Liver (tissue), 10 donors: ENCODE measurements at places on chromosomes 12 and 14. TPM values are rescaled to one million over a fixed set of nuclear protein-coding genes. Genes with fewer than 3 reads are reported as not detected.

DNA sequence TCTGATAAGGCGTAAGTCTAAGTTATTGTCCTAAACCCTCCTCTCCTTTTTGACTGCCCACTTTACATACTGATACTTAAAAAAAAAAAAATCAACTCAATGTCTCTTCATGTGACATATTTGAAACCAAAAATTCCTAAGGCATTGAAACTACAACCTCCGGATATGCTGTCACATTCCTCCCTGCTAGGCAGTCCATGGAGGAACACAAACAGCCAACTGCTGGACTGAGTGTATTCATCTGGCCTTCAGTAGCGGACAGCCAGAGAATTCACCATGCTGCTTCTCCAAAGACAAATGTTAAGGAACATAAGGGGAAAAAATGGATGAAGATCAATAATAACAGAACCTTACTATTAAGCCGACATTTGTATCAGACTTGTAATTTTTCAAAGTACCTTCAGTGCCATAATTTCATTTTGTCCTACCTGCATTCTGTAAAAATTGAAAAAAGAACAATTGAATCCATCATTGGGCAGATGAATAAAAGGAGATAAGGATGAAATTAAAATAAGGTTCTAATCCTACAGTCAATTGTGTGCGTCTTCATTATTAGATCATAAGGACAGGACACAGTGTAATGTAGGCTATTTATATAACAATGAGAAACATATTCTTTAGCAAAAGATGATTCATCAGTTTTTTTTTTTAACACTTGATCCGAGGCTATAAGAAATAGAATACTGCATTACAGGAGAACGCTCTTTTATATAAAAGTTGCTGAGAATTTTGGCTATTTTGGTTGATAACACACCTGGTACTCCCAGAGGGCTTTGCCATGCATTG, 12.2 kb downstream of the RERG start:
- H3K36me3 ChIP-seq: no peaks in the 10 kb centered on the region
- H3K27me3 ChIP-seq: peaks cover 10% of the 10 kb centered on the region
- H3K4me1 ChIP-seq: no peaks in the 10 kb centered on the region

DNA sequence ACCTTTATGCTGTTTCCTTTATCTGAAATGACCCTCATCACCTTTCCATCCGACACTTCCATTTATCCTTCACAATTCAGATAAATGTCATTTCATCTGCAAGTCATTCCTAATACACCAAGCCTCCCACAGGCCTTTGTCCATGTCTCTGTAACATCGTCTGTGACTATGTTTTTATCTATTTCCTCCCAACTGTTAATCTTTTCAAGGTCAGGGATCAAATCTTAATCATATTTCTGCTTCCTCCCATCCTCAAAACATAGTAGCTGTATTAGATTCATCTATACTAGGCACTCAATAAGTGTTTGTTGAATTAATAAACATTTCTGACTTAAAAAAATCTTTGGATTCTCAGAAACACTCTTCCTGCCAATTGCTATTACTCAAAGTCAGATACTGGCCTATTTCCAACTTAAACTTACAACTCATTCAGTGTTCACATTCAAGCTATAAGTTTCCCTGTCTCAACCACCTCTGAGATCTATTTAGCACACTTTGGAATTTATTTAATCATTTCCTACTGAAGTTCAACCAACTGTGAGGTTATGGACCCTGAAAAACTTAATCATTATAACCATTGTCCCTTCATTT, 100.2 kb upstream of the ALX1 start:
- H3K4me3 ChIP-seq: no peak overlapping the region
- DNase-seq: no peak
- no peaks in the 10 kb centered on the region for H3K36me3 ChIP-seq
- no peaks in the 10 kb centered on the region for H3K27me3 ChIP-seq
- H3K4me1 ChIP-seq: no peaks in the 10 kb centered on the region

RERG gene
- 1.0 TPM for total RNA-seq

GRCh38 chr12:21248679-21249078, 86.0 kb downstream of the SLCO1A2 start:
- no peak for DNase-seq
- H3K27me3 ChIP-seq: no peaks in the 10 kb centered on the region
- no peak overlapping the region for H3K27ac ChIP-seq
- no peaks in the 10 kb centered on the region for H3K4me1 ChIP-seq

GRCh38 chr14:92994942-92995341, 72.0 kb downstream of the CHGA start:
- H3K4me3 ChIP-seq: no peak overlapping the region
- no peaks in the 10 kb centered on the region for H3K27me3 ChIP-seq
- H3K4me1 ChIP-seq: peaks cover 4% of the 10 kb centered on the region
